ENCODE measurements at places on chromosomes 7 and 10.

- DNase-seq: no peak
Measured at GRCh38 chr10:89019569-89020327, 29.1 kb downstream of the FAS start.

DNA sequence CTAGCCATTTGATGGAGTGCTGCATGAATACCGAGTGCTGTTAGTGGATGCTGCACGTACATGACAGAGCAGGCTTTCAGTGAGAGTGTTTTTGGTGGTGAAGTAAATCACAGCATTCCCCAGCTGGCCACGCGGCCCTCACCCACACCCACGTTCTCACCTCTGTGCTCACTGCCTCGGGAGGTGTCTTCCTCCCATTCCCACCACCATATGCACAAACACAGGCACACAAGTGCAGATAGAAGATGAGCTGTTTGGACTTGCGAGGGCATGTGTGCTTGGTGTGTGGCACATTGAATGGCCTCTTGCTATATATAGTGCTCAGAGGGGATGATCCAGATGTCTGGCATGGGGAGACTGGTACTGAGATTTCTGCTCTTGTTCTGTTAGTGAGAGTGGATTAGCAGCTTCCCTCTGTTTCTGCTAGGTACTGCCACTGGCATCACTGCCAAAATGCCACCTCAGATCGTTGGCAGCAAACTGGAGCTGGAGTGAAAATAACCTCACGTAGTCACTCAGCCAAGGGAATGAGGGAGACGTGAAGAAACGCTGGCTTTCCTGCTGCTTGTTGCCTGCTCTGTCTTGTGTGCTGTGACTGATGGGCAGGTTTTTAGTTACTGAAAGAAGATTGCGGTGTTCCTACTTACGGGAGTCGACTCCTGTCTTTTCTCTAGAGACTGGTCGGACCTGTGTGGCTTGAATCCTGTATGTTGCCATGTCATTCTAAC lies 19.1 kb downstream of the DNAJB6 start:
- no peak for DNase-seq

- no peak for DNase-seq
Measured at GRCh38 chr10:110263164-110263563, 41.6 kb downstream of the SMNDC1 start.

DNA sequence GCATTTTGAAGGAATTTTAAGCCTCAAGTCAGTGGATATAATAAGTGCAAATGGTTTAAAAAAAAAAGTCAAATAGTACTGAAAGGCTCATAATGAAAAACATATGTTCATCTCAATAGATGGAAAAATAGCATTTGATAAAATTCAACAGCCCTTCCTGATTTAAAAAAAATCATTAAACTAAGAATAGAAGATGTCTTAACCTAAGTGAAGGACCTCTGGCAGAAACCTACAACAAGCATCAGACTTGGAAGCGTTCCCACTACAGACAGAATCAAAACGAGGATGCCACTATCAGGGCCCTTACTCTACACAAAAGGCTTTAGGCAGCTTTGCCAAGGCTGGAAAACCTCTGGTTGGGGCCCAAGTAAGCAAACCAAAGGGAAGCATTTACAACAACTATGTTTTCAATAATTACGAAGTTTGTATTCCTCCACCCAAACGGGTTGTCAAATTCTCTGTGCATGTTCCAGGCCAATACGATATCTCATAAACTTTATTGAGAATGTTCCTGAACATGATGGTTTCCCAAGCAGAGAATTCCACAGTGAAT lies 45.1 kb downstream of the CYTH3 start:
- DNase-seq: no peak

DNA sequence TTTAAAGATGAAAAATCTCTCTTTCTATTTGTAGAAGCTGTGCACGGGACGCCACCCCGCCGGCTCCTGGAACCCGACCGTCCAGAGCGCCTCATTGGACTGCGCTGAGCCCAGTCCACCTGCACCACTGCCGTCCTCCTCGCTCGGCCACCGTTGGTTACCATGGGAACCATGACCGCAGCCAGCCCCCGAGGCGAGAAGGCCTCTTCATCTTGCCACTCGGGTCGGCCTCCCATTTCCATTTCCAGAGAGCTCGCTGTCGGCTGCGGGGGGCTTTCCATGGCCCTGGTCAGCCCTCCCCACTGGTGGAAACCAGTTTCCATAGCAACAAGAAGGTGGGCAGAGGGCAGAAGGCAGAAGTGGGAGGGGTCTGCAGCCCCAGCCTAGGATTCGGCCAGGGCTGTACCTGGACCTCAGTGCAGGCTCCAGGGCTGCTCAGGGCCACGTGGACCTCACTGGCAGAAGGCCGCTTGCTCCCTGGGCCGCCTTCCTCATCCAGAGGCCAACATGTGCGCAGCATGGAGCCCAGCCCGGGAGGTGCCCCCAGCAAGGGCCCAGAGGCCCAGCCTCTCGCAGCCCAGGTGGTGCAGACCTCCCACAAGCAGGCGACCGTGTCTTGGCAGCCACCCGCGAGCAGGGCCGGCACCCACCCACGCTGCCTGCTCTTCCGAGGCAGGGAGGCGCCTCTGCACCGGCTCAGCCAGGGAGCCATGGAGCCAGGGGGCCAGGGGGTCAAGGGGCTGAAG lies 283.5 kb upstream of the PPP2R2D start:
- no peak for DNase-seq

- no peak for DNase-seq
Measured at GRCh38 chr7:74223711-74224510, 14.1 kb downstream of the LAT2 start.

GRCh38 chr10:119688033-119688508 lies 36.9 kb downstream of the BAG3 start:
- DNase-seq: no peak

- no peak for DNase-seq
Measured at GRCh38 chr10:123530166-123530870, 135.8 kb upstream of the GPR26 start.

DNA sequence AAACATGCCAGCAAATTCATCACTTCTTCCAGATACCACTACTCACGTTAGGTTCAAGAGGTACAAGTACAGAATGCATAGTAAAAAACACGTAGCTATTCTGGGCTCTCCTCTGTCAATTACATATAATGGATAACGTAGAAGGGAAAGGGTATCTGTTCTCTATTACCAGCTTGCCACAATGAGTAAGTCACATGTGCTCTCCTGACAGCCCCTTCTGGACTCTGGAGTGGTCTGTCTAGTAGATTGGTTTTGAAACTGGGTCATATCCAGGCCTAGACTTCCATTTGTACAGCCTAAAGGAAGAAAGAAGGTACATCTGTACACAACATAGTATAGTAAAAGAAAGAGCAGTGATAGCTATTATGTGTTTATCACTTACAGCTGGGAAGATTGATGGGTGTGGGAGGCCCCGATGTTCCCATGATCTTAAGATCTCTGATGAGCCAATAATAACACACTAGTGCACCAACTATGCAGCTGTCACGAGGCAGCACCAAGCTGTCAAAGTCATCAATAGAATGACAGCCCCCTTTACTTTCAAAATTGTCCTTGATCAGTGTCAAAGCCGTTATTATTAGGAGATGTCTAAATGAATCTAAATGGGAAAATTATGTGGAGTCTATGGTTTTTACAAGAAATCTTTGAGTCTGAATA lies 161.9 kb upstream of the AGK start:
- no peak for DNase-seq
